Activated CD8-positive, alpha-beta T cell treated with anti-CD3 and anti-CD28 coated beads for 36 hours (primary cell): ENCODE measurements at places on chromosomes 3 and 15. TPM values are rescaled to one million over a fixed set of nuclear protein-coding genes. Genes with fewer than 3 reads are reported as not detected.

- DNase-seq = no peak
These were observed 152.3 kb downstream of the MAGI1 start for GRCh38 chr3:65886391-65886790.

- DNase-seq = no peak
These were observed 141.2 kb upstream of the SLCO3A1 start for GRCh38 chr15:91712286-91712685.

The SEMA3F gene
- 0.43 TPM for total RNA-seq

- no peak for DNase-seq
These were observed 295.2 kb upstream of the THBS1 start for GRCh38 chr15:39285663-39286062.

The GOLGA6D gene
- total RNA-seq = not detected

DNA sequence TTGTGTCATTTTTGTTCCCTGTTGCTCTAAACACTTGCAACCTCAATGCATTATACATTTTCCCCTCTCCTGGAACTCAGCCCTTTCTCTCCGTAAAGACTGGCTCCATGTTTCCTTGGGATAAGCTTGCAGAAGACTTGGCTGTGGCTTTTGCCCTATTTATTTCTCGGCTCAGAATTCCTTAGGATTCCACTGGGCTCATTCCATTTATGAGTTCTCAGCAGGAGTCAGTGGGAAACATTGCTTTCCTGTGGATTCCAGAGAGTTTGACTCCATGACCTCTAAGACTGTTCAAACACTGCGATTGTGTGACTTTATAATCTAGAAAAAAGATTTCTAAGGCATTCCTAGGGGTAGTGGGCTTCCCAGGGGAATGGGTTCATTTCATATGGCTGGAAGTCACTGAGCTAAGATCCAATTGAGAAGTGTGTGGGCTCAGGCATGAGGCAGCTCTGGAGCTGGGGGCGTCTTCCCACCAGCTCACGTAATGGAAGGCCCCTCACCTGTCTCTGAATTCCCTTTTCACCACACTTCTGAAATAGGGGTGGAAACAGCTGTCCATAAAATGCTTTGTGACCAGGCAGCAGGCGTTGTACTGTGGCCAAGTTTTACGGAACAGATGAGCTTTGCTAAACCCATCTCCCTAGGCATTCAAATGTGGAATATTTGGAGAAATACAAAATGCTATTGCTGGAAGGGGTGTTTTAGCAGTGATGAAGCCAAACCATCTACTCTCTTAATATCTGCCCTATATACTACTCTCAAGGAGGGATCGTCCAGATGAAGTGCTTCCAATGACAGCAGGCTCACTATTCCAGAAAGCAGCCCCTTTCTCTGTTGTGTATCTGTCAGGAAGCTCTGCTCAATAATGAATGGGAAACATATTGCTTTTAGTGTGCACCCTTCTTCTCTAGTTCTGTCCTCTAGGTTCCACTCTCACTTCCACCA is 91.8 kb upstream of the BCL6 start:
- DNase-seq = no peak

DNA sequence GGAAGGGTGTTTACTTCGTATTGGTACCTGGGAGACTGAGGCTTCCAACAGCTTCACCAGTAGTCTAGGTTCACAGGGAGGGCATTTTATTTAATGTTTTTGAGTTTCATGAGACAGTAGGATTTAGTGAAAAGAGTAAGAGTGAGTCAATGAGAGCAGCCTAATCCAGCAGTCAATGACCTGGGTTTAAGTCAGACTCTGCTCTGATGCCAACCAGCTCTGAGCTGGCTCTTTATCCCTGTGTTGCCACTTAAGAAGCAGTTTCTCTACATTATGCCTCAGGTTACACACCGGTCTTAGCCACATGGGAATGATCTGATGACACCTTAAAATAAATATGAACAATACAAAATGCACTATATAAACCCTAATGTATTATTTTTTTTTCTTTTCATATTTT is 59.4 kb upstream of the KCNMB2 start:
- no peak for DNase-seq

DNA sequence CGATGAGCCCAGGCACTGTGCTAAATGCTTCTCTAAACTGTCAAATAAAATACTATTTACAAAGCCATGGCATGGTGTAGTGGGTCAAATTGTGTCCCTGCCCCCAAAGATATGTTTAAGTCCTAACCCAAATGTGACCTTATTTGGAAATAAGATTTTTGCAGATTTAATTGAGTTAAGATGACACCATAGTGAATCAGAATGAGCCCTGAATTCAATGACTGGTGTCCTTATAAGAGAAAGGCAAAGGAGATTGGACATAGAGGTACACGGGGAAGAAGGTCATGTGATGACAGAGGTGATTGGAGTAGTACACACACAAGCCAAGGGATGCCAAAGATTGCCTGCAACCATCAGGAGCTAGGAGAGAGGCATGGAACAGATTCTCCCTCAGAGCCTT is 121.6 kb upstream of the VEPH1 start:
- DNase-seq = no peak

GRCh38 chr3:187878772-187879518 is 133.7 kb upstream of the BCL6 start:
- no peak for DNase-seq

The HYAL3 gene
- total RNA-seq = 4.1 TPM

The RASGRP1 gene
- 106 TPM for total RNA-seq

The GP9 gene
- total RNA-seq = not detected

DNA sequence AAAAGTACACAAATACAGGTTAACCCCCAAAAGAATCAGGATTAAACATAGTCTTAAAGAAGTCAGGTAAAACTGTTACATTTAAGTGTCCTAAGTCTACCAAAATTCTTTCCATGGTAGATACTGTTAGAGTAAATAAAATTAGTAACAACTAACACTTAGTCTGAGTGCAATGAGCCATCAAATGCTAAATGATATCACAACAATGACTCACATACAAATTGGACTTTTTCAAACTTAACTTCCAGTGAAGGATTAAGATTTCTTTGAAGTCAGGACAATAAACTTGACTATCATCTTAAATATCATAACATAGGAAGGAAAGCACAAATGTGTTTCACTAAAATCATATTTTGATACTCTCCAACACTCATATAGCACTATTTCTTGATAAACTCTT is 43.9 kb downstream of the ZNF148 start:
- no peak for DNase-seq
